Stimulated activated CD8-positive, alpha-beta memory T cell treated with anti-CD3 and anti-CD28 coated beads, Interleukin-2, amount 100 ng/mL, for 1 hour (primary cell): ENCODE measurements at places on chromosomes 2 and 18.

- DNase-seq, result no peak
These were observed 232 bp downstream of the SNED1 start for GRCh38 chr2:240998706-240998994.

DNA sequence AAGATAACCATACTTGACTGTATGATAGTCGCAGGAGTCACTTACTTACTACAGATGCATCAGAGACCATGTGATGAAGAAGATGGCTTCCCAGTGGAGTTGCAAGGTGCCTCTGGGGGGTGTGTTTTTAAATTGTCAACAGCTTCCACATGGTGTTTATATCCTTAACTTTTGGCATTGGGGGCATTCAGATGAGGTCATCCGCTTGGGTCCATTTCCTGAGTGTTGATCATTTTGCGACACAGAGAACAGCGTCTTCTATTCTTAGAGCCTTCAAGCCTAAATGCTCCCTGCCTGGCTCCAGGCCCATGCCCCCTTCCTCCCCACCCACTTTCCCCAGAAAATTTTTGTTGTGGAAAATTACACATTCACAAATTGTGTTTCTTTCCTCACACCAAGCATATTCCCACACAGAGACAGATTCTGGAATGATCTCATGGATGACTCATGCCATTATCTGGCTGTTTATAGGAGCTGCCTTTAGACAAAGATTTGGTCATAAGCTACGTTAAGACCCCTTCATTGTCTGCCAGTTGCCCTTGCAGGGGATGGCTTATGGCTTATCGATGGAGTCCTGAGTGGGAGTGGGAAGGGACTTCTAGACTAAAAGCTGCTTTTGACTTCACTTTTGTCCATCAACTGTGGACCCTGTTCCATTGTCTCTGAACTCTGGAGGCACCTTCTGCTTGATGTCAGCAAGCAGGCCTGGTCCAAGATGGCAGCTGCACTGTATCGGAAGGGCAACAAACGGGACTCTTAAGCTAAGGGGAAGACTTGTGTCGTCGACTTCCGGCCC is 91.8 kb downstream of the CABLES1 start:
- no peak for DNase-seq

DNA sequence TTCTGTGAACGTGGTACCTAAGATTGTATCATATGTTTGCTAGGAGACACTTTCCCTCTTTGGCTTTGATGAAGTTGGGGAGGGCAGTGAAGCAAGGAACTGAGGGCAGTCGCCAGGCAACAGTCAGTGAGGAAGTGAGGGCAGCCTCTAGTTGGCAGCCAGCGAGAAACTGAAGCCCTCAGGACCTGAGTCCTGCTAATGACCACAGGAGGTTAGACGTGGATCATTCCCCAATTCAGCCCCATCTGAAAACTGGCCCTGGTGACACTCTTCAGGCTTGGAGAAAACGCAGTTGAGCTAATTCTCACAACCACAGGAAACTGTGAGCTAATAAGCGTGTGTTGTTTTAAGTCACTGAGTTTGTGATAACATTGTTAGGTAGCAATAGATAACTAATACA is 84.5 kb upstream of the REG3G start:
- DNase-seq, result no peak

- no peak for DNase-seq
These were observed 23.1 kb downstream of the SERPINB11 start for GRCh38 chr18:63725682-63726480.

DNA sequence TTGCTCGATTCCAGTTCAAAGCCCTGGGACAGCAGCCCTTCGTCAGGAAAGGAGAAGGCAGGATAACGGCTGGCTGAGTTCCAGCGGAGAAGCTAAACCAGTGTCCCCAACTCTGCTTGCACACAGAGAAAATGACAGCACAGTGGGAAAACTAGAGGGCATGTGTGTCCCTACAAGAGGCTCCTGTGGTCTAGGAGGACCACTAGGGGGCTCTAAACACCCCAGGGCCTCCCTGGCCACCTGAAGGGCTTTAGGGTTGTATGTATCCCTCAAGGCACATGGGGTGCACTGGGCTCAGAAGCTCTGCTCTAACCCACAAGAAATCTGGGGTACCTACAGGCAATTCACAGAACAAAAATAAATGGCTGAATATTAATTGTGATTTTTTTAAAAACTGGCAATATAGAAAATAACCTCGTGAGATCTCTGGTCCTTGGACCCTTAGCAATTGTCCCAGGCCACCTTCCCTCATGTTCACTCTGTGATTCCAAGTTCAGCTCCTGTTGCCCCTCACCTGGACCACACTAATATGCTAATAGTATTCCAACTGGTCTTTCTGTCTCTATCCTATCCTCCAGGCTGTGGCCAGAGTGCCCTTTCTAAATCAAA is 17.5 kb downstream of the STAT1 start:
- DNase-seq, result peak; percentile 26

DNA sequence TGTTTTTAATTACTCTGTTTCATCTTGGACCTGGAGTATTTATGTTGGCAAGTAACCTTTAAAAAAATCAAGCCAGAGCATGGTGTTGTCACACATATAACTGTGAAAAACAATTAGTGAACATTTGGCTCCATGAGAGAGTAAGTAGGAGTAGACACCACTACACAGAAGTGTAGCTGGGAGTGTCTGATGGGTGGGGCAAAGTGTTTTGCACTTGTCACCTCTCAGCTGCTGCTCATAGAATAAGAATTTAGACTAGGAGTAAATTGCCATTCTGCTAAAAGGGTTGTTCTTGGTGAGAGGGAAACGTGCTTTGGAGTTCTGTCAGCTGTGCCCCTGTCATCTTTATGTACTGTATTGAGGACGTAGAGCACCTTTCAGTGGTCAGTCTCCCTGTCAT is 114.5 kb downstream of the TTC27 start:
- no peak for DNase-seq

GRCh38 chr18:39523281-39523680 is 1957.7 kb upstream of the CELF4 start:
- no peak for DNase-seq

DNA sequence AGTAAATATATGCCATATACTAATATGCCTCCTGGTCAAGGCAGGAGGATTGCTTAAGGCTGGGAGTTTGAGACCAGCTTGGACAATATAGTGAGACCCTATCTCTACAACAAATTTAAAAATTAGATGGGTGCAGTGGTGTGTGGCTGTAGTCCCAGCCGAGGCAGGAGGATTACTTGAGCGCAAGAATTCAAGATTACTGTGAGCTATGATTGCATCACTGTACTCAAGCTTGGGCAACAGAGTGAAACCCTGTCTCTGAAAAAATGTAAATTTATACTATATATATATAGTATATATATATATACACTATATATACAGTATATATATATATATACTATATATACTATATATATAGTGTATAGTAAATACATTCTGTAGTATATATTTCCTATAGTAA is 30.0 kb upstream of the NPC1 start:
- no peak for DNase-seq

- no peak for DNase-seq
These were observed 478 bp downstream of the CLHC1 start for GRCh38 chr2:55231546-55232083.

- DNase-seq, result no peak
These were observed 7.0 kb upstream of the ALPK2 start for GRCh38 chr18:58635891-58636290.

DNA sequence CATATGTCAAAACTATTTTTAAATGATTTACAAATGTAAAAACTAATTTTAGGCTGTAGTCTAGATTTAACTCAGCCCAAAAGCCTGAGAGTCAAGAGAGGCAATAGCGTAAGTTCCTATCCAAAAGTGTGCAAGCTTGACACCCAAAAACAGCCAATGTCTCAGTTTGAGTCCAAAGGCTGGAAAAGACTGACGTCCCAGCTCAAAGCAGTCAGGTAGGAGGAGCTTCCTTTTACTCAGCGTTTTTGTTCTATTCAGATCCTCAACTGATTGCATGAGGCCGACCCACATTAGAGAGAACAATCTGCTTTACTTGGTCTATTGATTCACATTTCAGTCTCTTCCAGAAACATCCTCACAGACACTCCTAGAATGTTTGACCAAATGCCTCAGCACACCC is 51.8 kb downstream of the MYL12B start:
- DNase-seq, result no peak

- DNase-seq, result no peak
These were observed 22.6 kb downstream of the MAIP1 start for GRCh38 chr2:199977984-199978415.
